CD4-positive, alpha-beta T cell treated with Interleukin-15 for 1 hour (primary cell): ENCODE measurements at places on chromosomes 1 and 21.
A peak's percentile ranks its signal among the peaks of the same experiment; 100 is the strongest.

GRCh38 chr1:48127735-48128685 is 94.5 kb upstream of the SLC5A9 start:
- DNase-seq: no peak

GRCh38 chr1:94434365-94435045 is 16.3 kb downstream of the ABCD3 start:
- no peak for DNase-seq

- no peak for DNase-seq
Observed at GRCh38 chr1:64042331-64043100, 160.9 kb upstream of the UBE2U start.

GRCh38 chr1:43711049-43711448 is 3.7 kb downstream of the ST3GAL3 start:
- DNase-seq: no peak

GRCh38 chr1:20612221-20612746 is 21.0 kb upstream of the PINK1 start:
- no peak for DNase-seq

GRCh38 chr1:109979489-109980091 is 5.0 kb upstream of the AHCYL1 start:
- no peak for DNase-seq

GRCh38 chr1:55539652-55540512 is 324.7 kb upstream of the USP24 start:
- no peak for DNase-seq

DNA sequence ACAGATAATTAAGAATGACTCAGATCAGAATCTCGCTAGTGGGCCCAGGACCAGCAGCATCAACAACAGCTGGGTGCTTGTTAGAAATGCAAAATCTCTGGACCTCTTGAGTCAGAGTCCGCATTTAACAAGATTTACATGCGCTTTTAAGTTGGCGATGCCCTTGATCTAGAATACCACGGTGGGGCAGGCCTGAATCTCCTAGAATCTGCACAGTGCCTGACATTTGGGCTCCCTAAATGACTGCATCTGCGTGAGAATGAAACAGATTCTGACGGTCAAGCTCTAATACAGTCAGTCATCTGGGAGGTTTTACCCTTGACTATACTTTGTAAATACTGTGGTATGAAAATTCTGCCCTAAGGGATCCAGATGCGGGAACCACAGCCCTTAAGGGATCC is 17.2 kb upstream of the RAB29 start:
- DNase-seq: no peak

GRCh38 chr21:43635436-43635835 is 23.9 kb downstream of the HSF2BP start:
- DNase-seq: no peak

GRCh38 chr21:45844181-45844580 is 137.4 kb upstream of the COL6A1 start:
- DNase-seq: no peak

- DNase-seq: no peak
Observed at GRCh38 chr1:185479796-185480195, 162.8 kb upstream of the IVNS1ABP start.

DNA sequence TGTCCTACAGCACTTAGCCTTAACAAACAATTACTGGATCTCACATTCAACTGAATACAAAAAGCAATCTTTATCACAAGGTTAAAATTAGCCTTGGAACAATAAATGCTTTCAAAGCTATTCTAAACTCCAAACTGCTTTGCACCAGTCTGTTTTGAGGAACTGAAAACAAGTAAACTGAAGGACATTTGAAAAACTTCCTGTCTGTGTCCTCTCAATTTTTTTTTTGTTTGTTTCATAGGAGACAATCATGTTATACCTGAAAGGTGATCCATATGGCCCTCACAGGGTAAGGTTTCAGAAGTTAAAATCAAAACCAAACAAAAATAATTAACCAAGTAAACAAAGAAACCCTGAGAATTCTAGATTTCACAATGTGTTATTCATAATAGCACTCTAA is 459.1 kb downstream of the DPYD start:
- no peak for DNase-seq

GRCh38 chr1:204307334-204307883 is 52.3 kb downstream of the PLEKHA6 start:
- DNase-seq: no peak

GRCh38 chr1:41318135-41318534 is 43.1 kb upstream of the FOXO6 start:
- no peak for DNase-seq

DNA sequence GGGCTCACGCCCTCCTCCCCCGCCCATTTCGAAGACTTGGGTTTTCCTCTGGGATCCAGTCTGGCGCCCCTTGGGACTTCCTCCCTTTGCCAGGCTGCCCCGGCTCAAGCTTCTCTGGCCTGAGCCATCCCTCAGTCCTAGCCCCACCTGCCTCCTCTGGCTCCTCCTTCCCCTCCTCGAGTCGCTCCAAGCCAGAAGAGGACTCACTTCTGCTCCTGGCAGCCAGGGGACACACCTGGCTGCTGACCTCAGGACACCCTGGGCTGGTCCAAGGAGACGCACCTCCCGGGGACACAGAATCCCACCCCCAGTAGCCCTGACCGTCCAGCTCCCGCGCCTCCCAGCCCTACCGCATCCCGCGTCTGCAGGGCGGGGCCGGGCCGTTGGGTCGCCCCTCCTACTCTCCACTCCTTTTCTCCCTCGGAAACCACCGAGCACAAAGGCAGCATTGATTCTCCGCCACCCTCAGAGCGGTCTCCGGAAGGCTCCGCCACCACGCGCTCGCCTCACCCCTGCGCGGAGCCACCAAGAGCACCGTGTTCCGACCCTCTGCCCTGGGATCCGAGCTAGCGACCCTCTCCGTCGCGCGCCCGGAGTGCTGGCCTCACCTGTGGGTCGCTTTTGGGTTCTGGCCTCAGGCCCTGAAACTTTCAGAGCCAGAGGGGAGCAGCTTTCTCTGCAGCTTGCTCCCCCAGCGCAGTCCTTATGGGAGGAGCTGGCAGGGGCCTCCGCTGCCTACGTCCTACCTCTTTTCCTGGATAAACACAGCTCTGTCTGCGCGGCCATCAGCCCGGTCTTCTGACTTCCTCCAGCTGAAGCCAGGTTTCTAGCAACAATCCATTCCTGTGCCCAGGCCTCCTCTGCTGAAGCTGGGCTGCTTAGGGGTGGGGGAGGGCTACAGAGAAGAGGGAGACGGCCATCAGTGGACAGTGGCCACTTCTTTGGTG is at the start of gene C2CD4D:
C2CD4D (minus strand) TSS at position 364 of the 947 bp plus-strand sequence. CDS start 831 bp downstream, outside the sequence.
- peak; percentile 71 for DNase-seq

DNA sequence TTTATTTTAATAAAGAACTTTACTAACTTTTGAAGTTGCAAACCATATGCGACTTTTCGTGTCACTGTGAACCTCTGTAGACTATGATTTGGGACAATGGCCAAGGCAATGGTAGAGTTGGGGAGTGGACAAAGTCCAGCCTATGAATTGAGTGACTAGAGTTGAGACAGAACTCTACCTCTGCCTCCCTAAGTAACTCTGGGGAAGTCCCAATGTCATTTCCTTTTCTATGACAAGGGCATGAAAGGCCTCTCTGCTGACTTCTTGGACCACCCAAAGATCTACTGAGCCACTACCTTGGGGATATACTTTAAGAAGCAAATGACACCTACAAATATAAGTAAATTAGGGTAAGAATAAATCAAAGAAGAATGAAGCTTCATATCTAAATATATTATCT is 19.3 kb downstream of the BEND5 start:
- no peak for DNase-seq

DNA sequence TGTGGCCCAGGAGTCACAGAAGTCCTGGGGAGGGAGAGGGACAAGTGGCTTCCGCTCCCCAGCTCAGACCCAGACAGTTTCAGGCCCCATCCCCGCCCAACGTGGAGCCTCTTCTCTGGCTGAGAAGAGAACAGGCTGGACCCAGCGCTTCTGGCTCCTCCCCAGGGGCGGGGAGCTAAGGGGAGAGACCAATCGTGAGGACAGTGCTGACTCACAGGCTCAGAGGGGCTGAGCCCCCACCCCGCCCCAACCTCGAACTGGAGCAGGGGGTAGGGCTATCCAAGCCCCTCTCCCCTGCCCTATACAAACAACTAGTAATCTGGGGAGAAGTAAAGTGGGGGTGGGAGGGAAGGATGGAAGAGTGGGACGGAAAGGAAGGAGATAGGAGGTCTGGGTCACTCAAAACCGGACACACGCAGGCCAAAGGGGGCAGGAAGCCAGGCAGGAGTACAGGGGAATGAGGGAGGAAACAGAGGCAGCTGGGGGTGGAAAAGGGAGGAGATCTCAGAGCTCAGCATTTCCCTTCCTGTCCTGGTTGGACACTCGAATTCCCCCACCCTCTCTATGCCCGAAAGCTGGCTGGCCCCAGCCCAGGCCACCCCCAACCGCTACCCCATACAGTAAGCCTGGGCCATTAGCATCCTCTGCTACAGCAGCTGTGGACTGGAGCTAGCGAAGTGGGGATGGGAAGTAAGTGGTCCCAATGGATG is at the start of gene SHC1:
SHC1 (minus strand) TSS at position 117 of the 710 bp plus-strand sequence. CDS start 221 bp downstream, outside the sequence.
- peak; percentile 67 for DNase-seq

GRCh38 chr1:180252638-180253536 is 22.8 kb downstream of the LHX4 start:
- DNase-seq: peak; percentile 70

- no peak for DNase-seq
Observed at GRCh38 chr21:42013376-42013775, 3.2 kb upstream of the ZBTB21 start.

GRCh38 chr1:21939650-21940374 is 2.7 kb upstream of the HSPG2 start:
- DNase-seq: no peak

GRCh38 chr1:46757247-46757955 is 38.5 kb upstream of the EFCAB14 start:
- DNase-seq: no peak

DNA sequence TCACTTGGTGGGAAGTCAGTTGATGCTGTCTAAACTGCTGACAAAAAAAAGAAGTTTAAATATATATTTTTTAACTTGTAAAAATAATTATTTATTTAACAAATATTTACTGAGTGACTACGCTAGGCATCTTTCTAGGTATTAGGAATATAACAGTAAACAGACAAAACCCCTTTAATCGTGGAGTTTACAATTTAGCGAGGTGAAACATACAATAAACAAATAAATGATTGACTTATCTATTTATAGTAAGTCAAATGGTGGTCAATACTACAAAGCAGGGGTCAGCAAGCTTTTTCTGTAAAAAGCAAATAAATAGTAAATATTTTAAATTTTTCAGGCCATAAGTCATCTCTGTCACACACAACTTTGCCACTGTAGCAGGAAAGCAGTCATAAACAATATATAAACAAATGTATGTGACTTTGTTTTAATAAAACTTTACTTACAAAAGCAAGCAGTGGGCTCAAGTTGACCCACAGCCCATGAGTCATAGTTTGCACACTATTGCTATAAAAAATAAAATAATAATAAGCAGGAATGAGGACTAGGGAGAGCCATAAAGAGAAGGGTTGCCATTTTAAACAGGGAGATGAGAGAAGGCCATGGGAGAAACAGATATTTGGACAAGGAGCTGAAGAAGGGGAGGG is 263.9 kb downstream of the PLPP3 start:
- no peak for DNase-seq

DNA sequence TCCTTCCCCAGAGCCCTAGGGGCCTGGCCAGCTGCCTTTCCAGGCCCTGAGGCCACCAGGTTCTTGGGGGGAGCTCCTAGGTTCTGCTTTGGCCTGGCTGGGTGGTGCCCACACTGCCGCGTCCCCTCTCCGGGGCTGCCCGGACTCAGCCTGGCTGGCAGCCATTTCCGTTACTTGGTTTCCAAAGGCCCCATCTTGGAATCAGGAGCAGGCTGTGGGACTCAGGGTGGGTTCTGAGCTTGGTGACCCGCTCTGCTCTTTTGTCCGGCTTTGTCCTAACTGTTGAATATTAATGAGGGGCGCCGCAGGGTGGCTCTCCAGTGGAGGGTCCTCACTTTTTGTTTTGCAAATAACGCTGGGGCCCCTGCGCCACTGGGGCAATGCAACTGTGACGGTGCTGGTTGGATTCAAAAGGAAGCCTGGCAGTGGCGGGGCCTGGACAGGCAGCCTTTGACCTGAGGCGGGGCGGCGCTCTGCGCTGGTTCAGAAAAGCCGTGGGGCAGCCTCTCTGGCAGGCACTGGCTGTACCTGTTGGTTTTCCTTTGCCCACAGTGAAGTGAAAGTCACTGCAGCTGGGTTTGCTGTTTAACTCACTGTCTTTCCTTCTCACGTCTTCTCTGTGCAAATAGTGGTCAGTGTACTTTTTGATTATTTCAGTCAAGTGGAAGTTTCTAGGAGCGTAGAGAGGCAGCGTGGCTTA is 20.2 kb downstream of the SKI start:
- DNase-seq: no peak

- DNase-seq: no peak
Observed at GRCh38 chr1:156768610-156769295, 1.4 kb downstream of the PRCC start.

DNA sequence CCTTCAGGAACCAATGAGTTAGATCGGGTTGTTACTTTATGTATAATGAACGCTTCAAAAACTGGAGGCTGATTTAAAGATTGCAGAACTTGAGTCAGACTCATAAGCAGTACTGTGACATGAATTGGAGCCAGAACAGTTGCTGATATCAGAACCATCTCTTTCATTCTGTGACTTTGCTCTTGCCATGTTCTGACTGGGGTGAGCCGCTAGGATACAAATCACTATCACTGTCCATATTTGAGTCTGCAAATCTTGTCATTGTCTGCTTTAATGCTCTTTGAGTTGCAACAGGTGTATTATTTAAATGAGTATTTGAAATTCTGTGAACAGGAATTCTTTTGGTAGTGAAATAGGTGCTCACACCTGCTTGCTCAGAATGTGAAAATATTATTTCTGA is 52.5 kb downstream of the LRIG2 start:
- no peak for DNase-seq

DNA sequence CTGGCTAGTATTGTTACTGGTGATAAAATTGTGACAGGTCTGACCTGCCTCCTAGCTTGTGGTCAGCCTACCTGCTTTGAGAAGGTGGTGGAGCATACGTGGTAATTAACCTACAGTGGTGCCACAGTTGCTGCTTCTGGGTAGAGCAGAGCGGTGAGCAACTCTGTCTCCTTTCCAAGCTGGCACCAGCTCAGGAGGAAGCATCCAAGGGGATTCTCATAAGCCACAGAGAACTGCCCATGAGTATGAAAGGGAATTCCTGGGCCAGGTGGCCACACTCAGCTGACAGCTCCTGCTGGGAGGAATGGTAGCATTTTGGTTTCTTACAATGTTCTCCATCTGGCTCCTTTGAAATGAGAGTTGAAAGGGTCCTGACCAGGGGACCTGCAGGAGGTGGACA is 39.4 kb downstream of the ATP2B4 start:
- no peak for DNase-seq

- DNase-seq: peak; percentile 86
Observed at GRCh38 chr1:42931911-42932422, 26.7 kb downstream of the SLC2A1 start.

DNA sequence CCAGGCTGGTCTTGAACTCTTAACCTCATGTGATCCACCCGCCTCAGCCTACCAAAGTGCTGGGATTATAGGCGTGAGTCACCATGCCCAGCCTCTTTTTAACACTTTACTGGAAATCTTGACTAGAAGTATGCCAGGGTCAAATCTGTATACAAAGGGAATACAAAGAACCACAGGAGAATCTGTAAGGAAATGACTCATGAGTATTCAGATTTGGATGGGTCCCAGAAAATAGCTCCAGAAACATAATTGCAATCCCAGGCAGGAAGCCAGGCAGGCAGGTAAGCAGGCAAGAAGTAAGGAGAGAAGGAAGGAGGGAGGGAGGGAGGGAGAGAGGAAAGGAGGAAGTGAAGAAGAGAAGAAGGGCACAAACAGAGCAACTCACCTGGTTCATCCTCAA is 22.8 kb upstream of the TIAM1 start:
- DNase-seq: no peak

GRCh38 chr1:25959611-25960010 is 38.3 kb downstream of the PAFAH2 start:
- DNase-seq: no peak
